ENCODE measurements at places on chromosomes 12 and 14.

DNA sequence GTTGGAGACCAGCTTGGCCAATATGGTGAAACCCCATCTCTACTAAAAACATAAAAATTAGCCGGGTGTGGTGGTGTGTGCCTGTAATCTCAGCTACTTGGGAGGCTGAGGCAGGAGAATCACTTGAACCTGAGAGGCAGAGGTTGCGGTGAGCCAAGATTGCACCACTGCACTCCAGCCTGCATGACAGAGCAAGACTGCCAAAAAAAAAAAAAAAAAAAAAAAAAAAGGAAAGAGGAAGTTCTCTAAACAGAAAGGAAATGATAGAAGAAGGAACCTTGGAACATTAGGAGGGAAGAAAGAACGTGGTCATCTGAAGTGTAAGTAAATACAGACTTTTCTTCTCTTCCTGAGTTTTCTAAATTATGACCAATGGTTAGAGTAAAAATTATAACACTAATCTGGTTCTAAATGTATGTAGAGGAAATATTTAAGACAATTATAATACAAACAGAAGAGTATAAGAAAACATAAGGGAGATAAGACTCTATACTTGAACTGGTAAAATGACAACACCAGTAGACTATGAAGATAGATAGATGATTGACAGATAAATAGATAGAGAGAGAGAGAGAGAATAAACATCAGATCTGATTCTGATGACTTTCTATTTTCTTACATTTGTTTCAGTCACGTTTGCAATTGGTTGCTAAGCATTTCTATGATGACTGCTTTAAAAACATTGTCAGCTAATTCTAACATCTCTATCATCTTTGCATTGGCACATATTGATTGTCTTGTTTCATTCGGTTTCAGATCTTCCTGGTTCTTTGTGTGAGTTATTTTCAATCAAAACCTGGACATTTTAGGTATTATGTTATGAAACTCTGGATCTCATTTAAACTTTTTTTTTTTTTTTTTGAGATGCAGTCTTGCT lies 12.9 kb upstream of the CORO1C start:
- no peak for DNase-seq

DNA sequence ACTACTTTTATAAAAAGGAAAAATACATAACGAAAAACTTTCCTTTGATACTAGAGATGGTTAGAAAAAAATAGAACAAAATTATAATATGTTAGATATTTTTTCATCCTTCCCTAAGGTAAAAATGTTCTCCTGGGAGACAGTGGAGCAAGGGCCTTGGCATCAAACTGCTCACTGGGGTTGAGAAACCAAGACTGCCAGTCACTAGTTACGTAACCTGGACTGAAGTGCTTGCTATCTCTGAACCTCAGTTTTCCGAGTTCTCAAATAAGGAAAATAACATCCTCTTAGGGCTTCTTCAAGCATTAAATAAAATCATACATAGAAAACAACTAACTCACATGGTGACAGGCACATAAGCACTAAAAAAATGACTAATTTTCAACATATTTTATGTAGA lies 48.2 kb upstream of the FRMD6 start:
- DNase-seq = no peak

DNA sequence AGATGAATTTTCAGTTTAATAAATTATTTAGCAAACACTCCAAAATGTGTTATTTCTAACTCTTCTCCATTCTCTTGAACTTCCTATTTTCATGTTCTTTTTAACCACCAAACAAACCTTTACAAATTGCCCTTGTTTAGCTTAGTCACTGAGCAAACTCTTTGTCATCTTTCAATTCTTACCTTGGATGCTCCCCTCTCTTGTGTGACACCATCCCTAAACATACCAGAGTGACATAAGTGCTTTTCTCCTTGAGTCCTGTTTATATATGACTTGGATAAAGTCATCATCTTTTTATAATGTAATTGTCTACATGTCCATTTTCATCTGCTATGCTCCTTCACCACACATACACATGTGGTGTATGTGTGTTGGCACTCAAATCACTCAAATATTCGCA lies 3.4 kb upstream of the TMEM19 start:
- no peak for DNase-seq

- no peak for DNase-seq
Measured at GRCh38 chr12:25653487-25654175, 100.5 kb upstream of the LMNTD1 start.

DNA sequence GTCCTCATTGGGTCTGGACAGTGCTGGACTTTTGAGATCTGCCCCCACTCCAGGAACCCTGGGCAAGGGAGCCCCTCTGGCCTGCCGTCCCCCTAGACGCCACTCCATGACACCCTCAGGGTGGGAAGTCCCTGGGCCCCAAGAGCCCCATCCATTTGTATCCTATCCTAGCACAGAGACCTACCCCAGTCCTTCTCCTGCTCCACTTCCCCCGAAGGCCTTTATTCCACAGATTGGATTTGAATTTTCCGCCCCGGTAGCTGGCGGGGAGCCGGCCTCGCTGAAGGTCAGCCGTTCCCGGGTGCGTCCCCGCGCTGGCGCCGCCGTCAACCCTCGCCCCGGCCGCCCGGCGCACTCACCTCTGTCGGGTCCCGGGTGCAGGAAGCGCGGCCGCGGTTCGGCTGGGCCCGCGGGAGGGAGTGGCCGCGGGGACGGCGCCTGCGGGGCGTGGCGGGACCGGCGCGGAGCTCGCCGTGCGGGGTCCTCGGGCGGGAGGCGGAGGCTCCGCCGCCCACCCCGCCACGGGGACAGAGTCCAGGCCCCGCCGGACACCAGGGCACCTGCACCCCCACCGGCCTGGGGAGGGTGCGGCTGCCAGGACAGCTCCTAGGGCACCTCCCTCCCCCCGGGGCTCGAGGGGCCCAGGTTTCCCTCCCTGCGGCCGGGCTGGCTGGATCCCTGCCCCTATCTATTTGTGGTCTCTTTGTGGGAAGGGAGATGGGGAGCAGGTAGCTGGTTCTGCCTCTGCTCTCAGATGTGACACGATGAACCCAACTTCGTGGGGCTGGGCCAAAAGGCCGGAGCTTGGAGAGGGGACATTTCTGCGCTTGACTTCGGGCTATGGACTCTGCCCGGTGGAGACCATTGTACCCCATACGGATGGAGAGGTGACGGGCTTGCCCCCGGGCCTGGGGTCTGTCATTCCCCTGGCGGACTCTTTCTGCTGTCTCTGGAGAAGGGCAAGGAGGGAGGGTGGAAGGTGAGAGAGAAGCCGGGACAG lies 19.9 kb upstream of the GPR68 start:
- DNase-seq = no peak
